ENCODE measurements at places on chromosomes 2 and 18. TPM values are rescaled to one million over a fixed set of nuclear protein-coding genes. Genes with fewer than 3 reads are reported as not detected.

- DNase-seq: no peak
Observed at GRCh38 chr2:15795426-15795825, 144.9 kb upstream of the MYCN start.

GRCh38 chr2:172445851-172446250, 18.5 kb downstream of the ITGA6 start:
- no peak for DNase-seq

DNA sequence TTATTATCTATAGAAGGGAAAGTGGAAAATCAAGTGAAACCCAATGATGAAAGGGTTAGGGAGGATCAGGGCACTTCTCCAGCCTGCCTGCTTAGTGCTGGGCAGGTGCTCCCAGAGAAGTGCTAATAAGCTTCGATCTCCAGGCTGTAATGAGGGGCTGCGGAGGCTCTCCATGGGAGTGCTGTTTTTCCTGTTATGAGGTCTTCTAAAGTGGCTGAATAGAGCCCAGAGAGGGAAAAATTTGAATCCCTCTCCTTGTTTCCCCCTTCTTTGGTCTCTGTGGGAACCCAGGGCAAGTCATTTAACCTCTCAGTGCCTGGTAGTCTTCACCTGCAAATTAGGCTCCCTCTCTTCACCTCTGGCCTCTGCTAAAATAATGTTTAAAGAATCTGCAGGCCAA, 351.7 kb upstream of the DCC start:
- DNase-seq: no peak

DNA sequence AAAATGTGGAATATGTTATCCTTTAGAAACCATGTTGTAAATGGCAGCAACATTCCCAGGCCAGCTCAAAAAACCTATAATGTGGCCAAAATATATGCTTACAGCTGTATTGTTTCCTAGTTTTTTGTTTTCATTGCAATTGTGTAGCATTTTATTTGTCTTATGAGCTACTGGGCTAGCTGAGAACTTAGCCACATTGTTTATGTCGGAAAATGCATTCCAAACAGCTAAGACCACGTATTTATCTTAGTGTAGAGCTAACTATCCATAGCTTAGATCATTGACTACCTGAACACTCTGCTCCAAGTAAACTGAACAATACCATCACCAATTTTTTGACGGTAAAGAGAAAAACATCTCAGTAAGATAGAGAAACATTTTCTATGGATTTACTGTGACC, 38.4 kb downstream of the METAP1D start:
- DNase-seq: no peak

DNA sequence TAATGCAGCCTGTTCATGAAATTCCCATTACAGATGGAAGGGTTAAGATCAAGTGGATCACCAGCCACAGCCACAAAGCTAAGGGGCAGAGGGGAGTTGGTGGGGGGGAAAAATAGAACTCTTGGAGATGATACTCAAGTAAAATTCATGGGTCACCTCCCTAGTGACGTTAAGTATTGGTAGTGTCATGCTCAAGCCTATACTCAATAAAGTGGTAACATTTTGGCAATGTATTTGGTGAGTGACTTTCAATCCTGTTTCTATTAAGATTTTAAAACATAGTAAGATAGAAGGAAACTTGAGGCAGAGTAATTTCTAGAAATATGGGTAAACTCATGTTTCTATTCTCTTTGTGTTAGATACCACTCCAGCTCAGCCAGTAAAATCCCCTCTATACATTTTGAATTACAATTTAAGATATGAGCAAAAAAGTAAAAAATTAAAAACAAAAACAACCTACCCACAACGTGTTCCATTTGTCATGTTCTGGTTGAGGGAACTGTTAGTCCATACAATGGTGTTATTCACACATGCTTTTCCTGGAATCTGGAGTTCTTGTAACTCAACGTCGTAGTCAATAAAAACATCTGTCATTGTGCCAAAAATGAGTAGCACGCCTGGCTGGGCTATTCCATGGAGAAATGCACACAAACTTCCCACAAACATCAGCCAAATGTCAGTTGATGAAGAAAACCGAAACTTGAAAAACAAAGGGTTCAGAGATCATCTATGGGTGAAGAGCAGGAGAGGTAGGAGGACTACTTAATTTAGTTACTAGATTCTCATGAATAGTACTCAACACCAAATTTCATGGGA, 18.1 kb downstream of the ABCB11 start:
- peak; percentile 73 for DNase-seq

DNA sequence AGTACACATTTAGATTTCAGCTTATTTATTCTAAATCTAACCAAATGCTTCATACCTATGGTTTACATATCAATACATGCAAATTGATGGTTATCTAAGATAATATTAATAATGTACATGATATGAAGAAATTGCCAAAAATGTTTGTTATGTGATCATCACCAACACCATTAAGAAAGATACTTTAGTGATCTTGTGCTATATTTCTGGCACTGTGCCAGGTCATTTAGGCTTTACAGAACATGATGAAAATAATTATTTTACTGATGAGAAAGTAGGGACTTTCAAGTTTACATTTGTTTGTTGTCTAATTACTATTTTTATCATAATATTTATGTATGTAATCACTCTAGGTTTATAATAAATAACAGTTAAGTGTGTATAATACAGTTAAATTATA, 158.3 kb downstream of the GULP1 start:
- peak; percentile 10 for DNase-seq

- DNase-seq: no peak
Observed at GRCh38 chr18:64982414-64983055, 768.3 kb upstream of the CDH7 start.

DNA sequence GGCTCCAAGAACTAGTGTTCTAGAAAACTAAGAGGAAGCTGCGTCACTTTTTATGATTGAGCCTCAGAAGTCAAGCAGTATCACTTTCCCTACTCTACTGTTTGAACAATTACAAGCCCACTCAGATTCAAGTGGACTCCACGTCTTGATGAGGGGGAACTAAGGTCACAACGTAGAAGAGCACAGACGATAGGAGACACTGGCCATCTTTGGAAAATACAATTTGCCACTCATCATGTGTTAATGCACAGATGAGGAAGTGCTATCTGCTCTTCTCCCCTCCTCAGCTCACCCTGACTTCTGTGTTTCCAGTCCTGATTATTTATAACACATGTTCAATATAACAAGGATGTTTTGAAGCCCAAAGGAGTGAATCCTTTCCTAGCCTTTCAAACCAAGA, 76.1 kb upstream of the CYP1B1 start:
- DNase-seq: no peak

- peak; percentile 23 for DNase-seq
Observed at GRCh38 chr2:142865924-142866323, 11.5 kb upstream of the KYNU start.

The UBR3 gene
- 72.8 TPM for total RNA-seq
